ENCODE measurements at places on chromosomes 7 and 10.

DNA sequence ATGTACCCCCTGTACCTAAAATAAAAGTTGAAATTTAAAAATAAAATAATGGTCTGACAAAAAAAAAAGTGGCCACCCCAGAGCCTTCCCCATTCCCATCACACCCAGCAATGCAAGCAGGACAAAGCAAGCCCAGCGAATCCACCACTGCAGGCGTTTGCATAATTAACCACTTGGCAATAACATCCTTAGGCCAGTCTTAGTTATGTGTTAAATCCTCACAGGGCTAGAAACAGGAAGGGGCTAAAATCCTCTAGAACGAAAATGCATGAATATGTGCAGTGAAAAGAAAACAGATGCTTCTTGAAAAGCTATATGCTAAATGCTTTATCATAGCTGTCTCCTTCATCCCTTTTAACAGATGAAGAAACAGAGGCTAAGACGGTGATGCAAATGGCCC is 229.7 kb downstream of the GRID1 start:
- no peak for DNase-seq

- no peak for DNase-seq
These were observed 2.9 kb downstream of the BNIP3 start for GRCh38 chr10:131978851-131979250.

DNA sequence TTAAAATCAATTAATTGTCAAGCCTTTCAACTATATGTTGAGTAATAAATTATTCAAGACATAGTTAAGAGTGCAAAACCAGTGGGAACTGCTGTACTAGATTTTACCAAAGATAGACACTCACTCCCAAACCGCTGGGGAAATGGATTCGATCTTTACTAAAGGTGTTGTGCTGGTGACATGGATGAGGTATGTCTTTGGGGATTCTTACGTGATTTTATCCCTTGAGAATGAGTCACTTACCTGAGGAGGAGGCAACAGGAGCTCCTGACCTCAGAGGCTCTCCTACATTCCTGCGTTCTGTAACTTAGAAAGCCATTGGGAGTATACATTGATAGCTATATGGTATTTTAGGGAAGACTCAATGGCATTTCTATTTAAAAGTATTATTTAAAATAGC is 165.5 kb downstream of the PKD1L1 start:
- DNase-seq = no peak

DNA sequence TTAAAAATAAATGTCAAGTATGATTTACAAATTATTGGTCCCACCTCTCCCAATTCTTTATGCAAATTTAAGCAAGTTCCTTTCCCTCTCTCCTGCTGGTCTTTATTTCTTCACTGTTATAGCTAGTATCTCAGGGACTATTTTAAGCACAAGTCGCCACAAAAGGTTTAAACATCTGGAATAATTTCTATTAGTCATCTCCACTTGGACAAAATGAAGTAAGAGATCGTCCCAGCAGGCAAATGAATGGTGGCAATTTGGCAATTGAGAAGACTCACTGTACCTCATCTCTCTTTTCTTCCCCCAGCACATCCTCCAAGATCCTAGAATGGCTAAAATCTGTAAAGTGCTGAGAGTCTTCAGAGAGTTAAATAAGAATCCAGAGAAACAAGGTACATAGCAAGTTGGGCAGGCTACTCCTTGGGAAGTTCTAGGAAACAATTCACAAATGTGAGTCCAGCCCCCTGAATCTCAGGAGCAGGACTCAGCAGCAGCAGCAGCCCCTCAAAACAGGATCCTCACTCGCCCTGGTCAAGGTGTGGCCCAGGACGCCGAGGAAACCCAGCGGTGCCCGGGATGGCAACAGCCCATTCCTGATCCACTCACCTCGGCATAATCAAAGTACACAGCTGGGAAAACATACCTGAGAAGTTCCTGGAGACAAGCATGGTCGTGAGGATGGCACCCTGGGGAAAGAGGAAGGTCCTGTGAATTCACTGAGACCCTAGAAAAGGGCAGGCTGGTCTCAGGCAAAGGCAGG is 30.3 kb upstream of the NDST2 start:
- no peak for DNase-seq

- no peak for DNase-seq
These were observed 78.5 kb downstream of the TRIM24 start for GRCh38 chr7:138538518-138538917.

- DNase-seq = no peak
These were observed 27.0 kb downstream of the HIBADH start for GRCh38 chr7:27635728-27636127.

DNA sequence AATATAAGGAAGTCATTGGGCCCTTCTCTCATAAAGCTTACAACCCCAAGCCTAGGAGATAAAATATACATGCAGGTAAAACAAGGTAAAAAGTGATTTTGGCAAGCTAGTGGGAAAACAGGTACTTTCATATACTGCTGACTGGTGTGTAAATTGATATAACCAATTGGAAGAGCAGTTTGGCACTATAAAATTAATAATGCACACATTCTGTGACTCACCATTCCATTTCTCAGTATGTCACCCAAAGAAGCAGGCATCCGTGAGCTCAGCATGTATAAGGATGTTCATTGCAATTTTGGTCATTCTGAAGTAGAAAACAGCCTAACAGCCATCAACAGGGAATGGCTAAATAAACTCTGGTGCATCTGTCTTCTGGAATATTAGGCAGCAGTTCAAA is 2.9 kb downstream of the MACROH2A2 start:
- DNase-seq = no peak

DNA sequence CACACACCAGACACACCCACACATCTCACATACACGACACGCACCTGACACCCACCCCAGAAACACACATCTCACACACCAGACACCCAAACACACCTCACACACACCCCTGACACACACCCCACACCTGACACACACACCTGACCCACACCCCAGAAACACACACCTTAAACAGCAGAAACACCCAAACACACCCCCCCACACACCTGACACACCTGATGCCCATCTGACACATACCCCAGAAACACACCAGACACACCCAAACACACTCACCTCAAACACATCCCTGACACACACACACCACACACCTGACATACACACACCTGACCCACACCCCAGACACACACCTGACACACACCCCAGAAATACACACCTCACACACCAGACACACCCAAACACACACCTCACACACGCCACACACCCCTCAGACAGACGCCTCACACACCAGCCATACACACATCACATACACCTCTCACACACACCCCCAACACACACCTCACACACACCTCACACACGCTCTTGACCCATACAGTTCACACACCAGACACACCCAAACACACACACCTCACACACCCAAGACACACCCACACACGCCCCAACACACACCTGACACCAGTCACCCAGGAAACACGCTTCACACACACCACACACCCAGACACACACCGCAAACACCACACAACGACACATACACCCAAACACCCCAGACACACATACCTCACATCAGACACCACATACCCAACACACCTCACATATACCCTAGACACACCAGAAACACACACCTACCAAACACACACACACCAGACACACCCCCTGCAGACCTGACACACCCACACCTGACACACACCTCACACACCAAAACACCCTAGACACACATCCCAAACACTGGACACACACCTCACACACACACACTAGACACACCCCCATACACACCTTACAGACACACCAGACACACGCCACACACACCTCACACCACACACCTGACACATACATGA is 1.7 kb upstream of the CALY start:
- no peak for DNase-seq

- no peak for DNase-seq
These were observed 36.0 kb upstream of the KCNMA1 start for GRCh38 chr10:77673515-77674140.

GRCh38 chr7:32515890-32516550 is 20.7 kb downstream of the AVL9 start:
- peak; percentile 10 for DNase-seq

DNA sequence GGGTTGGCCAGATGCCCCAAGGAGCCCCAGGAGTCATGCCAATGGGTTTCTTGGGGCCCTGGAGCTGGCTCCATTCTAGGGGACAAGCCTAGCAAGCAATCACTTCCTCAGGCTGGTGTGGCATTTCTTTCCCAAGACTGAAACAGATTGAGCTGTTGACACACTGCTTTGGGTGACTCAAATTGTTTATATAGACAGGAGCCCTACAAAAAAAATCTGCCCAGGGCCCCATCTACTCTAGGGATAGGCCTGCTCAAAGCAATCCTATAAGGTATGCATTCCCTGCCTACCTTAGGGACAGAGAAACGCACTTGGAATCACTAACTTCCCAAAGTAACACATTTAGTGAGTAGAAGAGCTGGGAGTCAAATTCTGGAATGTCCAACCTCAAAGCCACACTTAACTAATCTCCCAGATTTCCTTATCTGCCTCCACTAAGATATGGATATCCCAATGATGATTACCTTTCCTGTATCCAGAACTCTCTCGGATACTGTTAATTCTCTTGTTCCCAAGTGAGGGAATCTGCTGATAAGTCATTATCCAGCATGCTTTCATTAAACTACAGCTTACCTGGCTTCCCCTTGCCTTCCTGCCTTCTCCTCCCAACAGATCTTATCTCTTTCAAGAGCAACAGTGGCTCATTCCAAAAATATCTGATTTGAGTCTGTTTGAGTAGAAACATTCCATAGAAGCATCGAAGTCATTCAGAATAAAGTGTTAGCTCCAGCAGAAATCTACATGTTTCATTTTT is 3.1 kb downstream of the ABLIM1 start:
- DNase-seq = no peak

GRCh38 chr7:39633563-39634477 is 10.4 kb downstream of the RALA start:
- DNase-seq = peak; percentile 50

All from CD4-positive, alpha-beta T cell treated with Interleukin-15 for 4 hours (primary cell).